ENCODE measurements at places on chromosomes 3 and 15.

GRCh38 chr3:128319107-128319506, 147.6 kb downstream of the DNAJB8 start:
- DNase-seq, result no peak

GRCh38 chr3:12556314-12556689, 585 bp upstream of the MKRN2 start:
- no peak for DNase-seq

GRCh38 chr3:8629151-8630021, 15.2 kb downstream of the SSUH2 start:
- DNase-seq, result peak; percentile 80

DNA sequence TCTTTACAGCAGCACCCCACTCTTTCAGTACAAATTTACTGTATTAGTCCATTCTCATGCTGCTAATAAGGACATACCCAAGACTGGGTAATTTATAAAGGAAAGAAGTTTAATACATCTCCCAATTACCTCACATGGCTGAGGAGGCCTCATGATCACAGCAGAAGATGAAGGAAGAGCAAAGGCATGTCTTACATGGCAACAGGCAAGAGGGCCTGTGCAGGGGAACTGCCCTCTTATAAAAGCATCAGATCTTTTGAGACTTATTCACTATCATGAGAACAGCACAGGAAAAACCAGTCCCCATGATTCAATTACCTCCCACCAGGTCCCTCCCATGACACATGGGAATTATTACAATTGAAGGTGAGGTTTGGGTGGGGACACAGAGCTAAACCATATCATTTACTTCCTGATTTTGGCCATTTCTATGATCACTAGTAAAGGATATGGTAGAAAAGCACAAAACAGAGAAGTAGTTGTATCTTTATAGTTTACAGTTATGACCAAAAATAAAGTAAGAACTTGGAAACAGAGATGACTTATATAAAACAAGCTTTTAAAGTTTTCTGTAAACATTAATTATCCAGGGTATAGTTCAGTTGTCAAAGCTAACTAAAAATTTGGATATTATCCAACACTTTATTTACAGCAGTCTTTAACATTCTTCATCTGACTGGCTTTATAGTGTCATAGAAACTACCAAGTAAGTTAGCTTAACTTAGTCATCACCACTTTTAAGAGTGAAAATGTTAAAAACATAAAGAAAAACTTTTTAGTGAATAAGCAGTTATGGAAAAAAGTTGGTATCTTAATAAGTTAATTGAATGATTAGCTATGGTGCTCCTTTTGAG, 40.2 kb downstream of the P2RY1 start:
- DNase-seq, result no peak

DNA sequence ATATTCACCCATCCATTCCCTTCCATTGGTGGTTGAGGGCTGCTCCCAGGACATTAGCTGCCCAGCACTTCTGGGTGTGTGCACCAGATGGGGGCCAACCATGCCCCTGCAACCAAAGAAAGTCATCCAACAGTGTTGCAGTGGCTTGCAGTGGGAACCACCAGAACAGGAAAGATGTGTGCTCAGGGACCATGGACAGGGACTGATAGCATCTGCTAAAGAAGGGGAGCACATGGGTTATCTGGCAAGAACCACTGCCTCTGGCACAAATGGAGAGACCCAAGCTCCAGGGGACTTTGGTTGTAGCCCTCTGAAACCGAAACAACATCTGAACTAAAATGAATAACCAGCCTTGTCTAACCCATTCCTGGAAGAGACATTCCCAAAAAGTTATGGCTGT, 8.1 kb downstream of the DCLK3 start:
- no peak for DNase-seq

DNA sequence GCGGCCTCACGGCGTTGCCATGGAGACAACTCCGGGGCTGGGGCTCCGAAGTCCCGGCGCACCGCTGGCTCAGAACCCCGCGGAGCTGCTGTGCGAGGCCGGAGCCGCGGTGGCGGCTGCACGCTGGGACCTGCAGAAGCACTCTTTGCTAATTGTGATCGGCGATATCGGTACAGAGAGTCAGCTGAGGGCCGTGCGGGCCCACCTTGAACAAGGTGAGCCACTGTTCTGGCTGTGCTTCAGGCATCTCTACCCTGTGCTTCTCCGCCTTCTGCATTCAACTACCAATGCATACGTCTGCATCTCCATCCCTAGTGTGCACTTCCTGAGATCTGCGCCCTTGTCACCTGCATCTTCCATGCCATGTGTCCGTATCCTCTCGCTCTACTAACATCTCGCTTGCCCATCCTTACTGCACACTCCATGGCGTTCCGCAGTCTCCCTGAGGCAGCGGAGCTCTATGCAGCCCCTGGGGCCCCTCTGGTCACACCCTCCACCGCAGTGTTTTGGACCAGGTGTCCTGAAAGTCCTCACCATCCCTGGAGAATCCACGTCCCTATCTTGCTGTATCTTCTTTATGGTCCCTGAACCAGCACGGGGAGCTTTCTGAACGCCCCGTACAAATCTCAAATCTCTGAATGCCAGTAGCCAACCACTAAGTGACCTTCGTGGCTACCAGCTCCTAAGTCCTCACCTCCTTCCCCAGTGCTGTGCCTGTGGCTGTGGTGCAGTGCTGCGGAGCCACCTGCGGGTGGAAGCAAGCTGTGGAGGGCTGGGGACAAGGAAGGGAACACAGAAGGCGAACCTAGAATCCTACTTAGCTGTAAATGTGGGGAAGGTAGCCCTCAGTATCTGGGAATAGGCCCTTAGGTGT, 6.2 kb upstream of the MAP1A start:
- DNase-seq, result no peak
